ENCODE measurements at places on chromosomes 1 and 21. TPM values are rescaled to one million over a fixed set of nuclear protein-coding genes. Genes with fewer than 3 reads are reported as not detected.

The BNIPL gene
- not detected for total RNA-seq

The LIPI gene
- total RNA-seq = not detected

The SMPDL3B gene
- total RNA-seq = 17.2 TPM

The DENND1B gene
- total RNA-seq = 5.9 TPM

The CAMK1G gene
- not detected for total RNA-seq

The AK5 gene
- total RNA-seq = 25.0 TPM

The MTARC1 gene
- total RNA-seq = 12.0 TPM

The NGF gene
- total RNA-seq = 2.0 TPM

The RBM11 gene
- 0.23 TPM for total RNA-seq

The IGFN1 gene
- 0.86 TPM for total RNA-seq

The GABPB2 gene
- 5.4 TPM for total RNA-seq

The ATP6V1G3 gene
- total RNA-seq = not detected

The CYP4X1 gene
- not detected for total RNA-seq

The PLCH2 gene
- 0.12 TPM for total RNA-seq

The CRYBG2 gene
- total RNA-seq = 2.8 TPM

The FMO4 gene
- 0.52 TPM for total RNA-seq

The TRIM45 gene
- total RNA-seq = 8.2 TPM

The HIVEP3 gene
- total RNA-seq = 6.7 TPM

The CELA3B gene
- total RNA-seq = not detected

The ABCB10 gene
- total RNA-seq = 24.9 TPM

The WNT2B gene
- 0.80 TPM for total RNA-seq

The OR2T5 gene
- total RNA-seq = not detected

The NECTIN4 gene
- 3.0 TPM for total RNA-seq

The TFF2 gene
- total RNA-seq = not detected

The RIPK4 gene
- total RNA-seq = 20.2 TPM

The FAM43B gene
- total RNA-seq = 0.36 TPM

The LCE1D gene
- not detected for total RNA-seq

The C1orf94 gene
- total RNA-seq = not detected

The OR14K1 gene
- not detected for total RNA-seq

The RGS5 gene
- 0.36 TPM for total RNA-seq

The TCHHL1 gene
- not detected for total RNA-seq

The NCAM2 gene
- total RNA-seq = not detected

The POFUT2 gene
- total RNA-seq = 12.4 TPM

The LCE2A gene
- total RNA-seq = not detected

The RGS16 gene
- 0.81 TPM for total RNA-seq

The CD34 gene
- total RNA-seq = not detected

The MRPS15 gene
- total RNA-seq = 94.7 TPM

The C8B gene
- total RNA-seq = not detected
